NCI-H226 (cell line): ENCODE measurements at places on chromosomes 11 and 22.

DNA sequence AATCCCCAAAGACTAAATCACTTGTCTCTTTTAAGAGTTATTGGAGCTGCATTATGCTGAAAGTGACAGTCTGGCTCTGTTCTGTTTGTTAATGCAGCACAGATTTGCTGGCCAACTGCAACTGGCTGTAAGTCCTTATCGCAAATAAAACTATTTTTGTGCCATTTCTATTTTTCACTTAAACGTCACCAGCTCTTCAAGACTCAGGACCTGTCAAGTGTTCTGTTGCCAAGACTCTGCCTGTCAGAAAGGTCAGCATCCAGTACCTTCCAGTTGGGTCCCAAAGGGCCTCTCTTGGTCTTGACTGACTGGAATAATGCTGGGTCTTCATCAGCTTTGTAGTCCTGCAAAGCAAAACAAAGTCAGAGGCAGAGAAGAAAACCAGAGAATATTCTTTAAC is 45.6 kb downstream of the PITPNB start:
- DNase-seq = no peak

DNA sequence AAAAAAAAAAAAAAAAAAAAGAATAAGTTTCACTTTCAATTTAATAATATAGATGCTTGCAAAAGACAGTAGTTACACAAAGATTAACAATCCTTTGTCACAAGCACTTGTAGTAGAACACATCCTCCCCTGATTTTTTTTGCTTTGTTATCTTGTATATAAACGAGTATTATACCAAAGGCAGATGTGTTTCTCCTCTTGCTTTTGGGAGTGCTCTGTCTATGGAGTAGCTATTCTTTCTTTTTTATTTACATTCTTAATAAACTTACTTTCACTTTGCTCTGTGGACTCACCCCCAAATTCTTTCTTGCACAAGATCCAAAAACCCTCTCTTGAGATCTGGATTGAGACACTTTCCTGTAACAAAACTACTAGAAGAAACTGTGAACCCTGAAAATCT is 3.4 kb upstream of the MRPL16 start:
- DNase-seq = no peak

DNA sequence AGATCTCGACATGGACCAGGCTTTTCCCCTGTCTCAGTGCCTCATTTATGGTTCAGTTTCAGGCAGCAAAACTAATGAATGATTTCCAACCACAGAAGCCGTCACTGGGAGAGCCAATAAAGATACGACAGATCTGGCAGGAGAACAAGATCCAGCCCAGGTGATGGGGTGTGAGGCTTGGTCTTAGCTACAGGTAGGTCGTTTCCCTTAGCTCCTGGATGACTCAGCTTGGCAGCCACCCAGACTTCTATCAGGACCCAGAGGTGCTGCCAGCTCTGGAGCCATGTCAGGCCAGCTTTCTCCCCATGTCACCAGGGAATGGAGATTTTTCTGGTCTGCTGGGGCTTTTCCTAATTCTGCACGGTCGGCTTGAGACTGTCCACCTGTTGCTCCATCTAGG is 36.3 kb upstream of the APOBEC3A start:
- DNase-seq = no peak

- DNase-seq = no peak
Observed at GRCh38 chr22:19577422-19577966, 53.3 kb upstream of the CLDN5 start.

GRCh38 chr11:46892838-46893237 is 25.5 kb downstream of the LRP4 start:
- DNase-seq = no peak

DNA sequence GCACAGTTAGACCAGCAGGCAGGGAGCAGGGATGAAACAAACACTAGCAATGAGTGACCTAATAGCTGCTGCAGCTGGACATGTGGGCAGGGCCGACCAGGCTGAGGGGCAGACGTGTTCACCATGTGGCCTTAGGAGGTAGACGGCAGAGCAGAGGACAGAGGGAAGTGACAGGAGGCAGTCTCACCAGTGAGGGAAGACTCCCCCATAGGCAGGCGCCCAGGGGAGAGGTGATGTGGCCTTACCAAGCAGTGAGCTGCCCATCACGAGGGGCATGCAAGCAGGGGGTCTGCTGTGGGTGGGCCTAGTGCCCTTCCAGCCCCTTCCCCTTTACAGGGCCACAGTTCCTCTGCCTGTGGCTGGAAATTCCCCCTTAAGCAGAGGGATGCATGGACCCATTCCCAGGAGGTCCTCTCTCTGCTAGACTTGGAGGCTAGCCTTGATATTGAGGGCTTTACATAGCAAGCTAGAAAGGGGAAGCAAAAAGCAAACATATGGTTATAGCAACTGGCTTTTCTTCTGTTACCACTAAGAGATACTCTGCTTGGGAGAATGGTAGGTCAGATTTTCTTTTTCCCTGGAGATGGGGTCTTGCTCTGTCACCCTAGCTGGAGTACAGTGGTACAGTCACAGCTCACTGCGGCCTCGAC is 67.6 kb downstream of the MPPED1 start:
- no peak for DNase-seq

GRCh38 chr22:47225080-47225930 is 462.9 kb downstream of the TBC1D22A start:
- DNase-seq = no peak

DNA sequence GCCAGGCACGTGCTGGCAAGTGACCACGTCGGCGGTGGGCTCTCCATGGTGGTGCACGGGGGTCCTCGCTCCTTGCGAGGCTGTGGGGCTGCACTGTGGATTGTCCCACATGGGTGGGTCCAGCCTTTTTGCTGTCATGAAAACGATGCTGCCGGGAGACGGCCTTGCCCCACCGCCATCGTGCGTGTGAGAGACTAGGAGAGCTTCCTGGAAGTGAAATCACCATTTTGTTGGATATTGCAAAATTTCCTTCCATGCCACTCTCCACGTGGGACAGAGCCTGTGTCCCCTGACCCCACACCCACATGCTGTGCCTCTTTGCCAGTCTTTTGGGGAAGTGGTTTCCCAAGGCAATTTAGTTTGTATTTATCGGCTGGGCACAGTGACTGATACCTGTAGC is 18.2 kb upstream of the GRAMD4 start:
- no peak for DNase-seq

GRCh38 chr11:18046116-18046777 is at the start of gene TPH1:
Gene TPH1 (minus strand): TSS chr11:18046269. CDS start chr11:18040762, 5,507 bp downstream.
- DNase-seq = peak; percentile 84

- DNase-seq = no peak
Observed at GRCh38 chr11:125623064-125623463, 1.9 kb upstream of the CHEK1 start.

DNA sequence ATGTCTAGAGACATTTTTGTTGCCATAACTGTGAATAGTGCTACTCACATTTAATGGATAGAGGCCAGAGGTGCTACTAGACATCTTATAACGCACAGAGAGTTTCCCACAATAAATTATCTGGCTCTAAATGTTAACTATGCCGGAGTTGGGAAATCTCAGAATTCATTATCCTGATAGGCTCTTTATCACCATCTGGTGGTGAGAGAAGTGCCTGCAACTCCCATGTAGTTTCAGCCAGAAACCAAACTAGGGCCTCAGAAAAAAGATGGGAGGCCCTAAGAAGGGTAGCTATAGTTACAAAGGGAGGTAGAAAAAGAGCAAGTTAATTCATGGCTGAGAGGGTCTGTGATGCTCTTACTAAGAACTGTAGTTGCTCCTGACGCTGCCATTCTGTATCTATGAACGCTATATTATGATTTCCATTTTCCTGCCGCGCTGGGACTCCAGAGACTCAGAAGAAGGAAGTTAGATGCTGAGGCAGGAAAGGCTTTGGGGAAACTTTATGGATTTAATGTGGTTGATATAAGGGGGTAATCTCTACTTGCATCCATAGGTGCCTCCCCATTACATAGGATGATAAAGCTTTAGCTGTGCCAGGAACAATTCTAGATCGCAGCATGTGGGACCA is 22.9 kb upstream of the MRPL17 start:
- DNase-seq = peak; percentile 16

DNA sequence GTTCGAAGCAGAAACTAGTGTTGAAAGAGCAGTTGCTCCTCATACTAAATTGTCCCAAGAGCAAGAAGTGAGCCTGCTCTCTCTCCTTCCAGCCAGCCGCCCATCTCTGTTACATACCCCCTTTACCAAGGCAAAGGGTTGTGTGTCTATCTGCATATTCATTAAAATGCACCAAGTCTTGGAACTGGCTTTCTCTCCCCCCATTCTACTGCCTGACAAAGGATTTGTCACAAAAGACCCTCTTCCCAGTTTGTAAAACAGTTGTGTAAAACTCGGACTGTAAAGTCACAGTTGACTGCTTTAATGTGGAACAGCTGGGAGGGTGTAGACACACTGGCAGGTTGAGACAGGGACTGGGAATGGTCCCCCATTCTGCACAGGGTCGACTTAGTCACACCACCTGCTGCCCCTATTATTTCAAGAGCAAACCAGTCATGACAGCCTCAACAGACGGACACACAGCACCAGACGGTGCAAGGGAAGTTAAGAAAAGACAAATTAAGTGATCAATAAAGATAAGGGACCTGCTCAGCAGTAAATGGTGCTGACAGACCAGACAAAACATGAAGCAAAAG is 60.0 kb upstream of the HTATIP2 start:
- no peak for DNase-seq
